ENCODE measurements at places on chromosomes 11 and 22. TPM values are rescaled to one million over a fixed set of nuclear protein-coding genes. Genes with fewer than 3 reads are reported as not detected.

DNA sequence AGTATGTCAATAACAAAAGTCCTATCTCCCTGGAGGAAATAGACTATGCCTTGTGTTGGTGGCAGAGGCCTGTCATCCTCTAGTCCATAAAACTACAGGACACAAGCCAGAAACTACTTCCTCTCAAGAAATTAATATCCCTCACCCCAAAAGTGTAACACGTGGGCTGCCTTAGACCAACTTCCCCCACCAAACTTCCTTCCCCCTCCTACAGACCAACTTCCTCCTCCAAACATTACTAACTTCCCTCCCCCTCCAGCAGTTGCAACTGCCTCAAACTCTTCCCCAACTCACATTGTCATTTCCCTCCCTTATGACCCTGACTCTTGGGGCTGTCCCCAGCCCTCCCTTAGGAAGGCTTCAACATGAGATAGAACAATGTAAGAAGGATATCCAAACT, 6.3 kb downstream of the OR52K2 start:
- DNase-seq = no peak

- DNase-seq = no peak
Observed at GRCh38 chr11:121441521-121441920, 10.6 kb upstream of the SORL1 start.

GRCh38 chr11:42055606-42056005, 596.2 kb upstream of the LRRC4C start:
- no peak for DNase-seq

DNA sequence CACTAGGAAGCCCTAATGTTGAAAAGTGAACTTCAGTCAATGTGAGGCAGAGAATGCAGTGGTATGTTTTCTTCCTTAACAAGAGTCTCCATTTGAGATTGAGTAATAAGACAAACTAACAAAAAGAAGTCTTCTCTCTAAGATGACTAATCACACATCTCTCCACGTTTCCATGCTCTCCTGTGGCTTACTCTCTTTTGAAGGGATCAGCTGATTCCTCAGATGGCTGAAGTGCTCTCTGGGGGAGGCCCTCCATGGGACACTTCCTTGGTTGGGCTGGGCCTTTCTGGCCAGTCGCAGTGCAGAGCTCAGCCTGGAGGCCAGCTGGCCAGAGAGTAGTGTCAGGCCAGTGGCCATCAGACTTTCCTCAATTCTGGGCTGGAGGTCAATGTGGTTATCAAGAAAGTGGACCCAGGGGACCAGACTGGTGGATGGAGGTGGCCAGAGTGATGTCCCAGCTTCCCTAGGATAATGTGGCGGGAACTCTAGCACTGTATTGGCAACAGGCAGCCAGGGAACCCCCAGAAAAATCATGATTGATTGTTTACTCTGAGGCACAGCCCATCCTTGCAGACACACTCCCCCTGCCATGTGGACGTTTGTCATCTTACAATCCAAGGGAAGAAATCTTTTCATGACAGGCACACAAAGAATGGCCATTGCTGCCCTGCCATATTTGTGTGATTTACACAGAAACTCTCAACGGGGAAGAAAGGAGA, 14.5 kb downstream of the CSRP3 start:
- no peak for DNase-seq

- DNase-seq = no peak
Observed at GRCh38 chr11:63660972-63661371, 10.2 kb downstream of the ATL3 start.

DNA sequence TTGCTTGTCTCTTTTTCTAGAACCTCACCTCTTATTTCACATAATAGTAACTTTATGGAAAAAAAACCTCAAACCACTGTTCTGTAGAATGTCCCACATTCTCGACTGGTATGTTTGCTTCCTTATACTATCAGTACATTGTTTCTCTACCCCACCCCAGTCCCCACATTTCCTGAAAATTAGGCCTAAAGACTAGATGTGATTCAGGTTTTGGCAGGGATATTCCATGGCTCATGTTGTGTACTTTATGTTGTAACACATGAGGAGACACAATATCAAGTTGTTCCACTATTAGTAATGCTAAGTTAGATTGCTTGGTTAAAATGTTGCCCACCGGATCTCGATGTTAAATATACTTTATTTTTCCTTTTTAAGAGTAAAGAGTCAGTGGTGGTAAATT, 34.7 kb downstream of the DDIAS start:
- DNase-seq = no peak

GRCh38 chr11:122177238-122177637, 61.2 kb upstream of the BLID start:
- DNase-seq = no peak

DNA sequence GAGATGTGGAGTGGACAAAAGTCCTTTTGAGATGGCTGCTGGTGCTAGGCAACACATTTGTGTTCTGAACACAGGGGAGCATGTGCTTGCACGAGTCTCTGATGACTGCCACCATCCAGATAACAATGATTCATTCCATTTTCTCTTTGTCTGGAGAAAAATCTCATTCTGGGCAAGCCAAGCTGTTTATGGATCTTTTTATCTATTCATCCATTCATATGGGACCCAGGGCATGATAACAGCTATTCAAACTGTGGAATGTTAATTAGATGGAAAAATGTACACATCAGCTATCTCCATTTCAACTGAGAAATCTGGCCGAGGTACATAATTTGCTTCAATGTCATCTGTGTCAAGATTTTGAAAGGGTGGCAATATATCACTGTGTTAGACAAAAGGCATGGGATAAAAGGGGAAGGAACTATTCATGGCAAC, 117.5 kb upstream of the ZBED5 start:
- no peak for DNase-seq

DNA sequence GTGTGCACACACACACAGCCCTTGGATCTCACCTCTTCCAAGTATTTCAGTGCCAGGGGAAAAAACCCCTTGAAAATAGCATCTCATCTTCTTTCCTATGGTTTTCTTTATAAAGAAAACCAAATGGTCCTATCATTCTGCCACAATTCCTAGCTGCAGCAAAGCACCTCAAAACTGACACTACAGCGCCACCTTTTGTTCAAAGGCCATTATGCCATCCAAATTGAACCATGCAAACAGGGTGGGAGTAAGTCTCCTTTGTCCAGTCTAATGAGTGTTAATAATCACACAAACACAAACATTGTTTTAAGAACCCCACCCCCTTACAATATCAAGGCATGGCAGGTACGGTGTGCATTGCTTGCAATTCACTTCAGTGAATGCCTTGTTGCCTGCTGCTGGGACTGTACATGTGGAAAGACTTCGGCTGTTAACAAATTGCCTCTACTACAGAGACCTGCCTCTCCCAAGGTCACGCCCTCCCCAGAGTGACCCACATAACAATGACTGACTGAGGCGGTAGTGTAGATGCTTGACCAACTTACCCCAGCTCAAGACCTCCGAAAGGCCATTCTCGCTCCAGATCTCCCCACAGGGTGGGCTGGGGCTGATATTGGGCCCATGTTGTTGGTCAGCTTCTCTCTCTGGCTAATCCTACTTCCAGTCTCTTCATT, 31.7 kb downstream of the FAM181B start:
- no peak for DNase-seq

DNA sequence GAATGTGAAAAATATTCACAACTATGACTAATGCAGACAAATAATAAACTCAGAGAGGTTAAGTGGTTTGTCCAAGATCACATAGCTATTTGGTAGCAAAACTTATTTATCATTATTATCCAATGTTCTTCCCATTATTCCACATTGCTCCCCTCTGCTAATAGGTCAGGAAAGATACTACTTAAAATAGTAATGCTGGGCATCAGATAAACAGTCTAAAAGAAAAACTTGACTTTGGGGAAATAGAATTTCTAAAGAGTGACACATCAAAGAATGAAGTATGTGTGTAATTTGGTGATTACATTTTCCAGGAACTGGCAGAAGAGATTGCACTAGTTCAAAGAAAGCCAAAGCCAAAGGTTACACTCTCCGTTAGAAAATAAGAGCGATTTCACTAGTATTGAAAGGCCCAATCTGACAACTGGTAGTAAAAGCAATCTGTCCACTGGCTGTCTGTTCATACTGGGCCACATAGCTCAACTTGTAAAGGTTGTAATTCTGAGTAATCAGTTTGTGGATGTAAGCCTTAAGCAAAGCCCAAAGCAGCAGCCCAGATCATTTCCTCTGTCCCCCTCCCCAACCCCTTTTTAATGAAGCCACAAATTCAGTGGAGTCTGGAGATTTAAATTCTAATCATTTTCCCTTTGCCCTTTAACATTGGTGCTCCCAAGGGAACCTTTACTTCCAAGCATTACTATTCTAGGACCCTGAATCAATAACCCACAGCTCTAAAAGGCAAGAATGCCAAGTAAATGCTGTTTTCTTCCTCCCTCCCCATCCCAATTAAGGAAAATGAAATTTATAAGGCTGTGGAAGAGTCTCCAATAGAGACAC, 283.5 kb downstream of the TTC28 start:
- peak; percentile 13 for DNase-seq

GRCh38 chr11:68956142-68956541, 24.6 kb downstream of the MRGPRD start:
- DNase-seq = no peak

GRCh38 chr11:12810568-12810894, 136.3 kb downstream of the TEAD1 start:
- peak; percentile 71 for DNase-seq

- no peak for DNase-seq
Observed at GRCh38 chr11:47969401-47969800, 11.0 kb upstream of the PTPRJ start.

GRCh38 chr11:43532041-43532440, 148.5 kb upstream of the HSD17B12 start:
- no peak for DNase-seq

DNA sequence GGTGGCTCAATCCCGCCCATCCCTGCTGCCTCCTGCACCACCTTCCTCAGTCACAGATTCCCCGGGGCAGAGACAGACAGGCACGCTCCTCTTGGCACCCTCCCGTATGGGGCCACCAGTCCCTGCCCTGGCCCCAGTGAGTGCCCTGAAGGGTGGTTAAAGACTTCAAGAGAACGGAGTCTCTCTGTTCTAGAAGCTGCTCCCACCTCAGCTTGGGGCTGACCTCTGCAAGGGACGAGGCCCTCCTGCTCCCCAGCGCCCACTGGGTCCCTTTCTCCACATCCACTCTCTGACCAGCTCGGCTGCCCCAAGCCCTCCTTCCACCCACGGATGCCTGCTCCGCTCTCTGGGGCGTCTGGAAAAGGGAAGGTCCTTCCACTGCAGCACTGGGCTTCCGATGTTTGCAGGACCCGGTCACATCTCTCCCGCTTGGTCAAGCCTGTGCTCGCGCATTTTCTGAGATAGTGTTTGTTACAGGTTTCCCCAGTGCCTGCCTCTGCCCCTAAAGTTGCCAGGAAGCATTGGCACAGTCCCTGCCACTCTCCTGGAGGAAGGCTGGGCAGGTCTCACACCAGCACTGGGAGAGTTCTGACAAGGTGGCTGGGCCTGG, 1487.9 kb downstream of the TBC1D22A start:
- no peak for DNase-seq

DNA sequence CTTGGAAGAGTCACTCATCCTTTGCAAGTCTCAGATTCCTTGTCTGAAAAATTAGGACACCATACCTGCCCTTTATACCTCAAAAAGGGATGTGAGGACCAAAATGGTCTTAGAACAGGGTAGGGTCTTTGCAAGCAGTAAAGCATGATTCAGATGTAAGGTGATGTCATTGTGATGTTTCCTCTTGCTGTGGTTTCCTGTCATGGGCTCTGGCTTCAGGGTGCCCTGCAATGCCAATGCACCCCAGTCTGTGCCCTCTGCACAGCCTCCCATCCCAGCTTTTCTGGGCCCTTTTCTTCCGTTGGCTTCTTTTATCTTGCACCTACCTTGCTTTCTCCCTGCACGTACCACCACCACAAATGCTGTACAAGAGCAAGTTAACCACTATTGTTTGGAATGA, 87.8 kb upstream of the NNMT start:
- DNase-seq = no peak

DNA sequence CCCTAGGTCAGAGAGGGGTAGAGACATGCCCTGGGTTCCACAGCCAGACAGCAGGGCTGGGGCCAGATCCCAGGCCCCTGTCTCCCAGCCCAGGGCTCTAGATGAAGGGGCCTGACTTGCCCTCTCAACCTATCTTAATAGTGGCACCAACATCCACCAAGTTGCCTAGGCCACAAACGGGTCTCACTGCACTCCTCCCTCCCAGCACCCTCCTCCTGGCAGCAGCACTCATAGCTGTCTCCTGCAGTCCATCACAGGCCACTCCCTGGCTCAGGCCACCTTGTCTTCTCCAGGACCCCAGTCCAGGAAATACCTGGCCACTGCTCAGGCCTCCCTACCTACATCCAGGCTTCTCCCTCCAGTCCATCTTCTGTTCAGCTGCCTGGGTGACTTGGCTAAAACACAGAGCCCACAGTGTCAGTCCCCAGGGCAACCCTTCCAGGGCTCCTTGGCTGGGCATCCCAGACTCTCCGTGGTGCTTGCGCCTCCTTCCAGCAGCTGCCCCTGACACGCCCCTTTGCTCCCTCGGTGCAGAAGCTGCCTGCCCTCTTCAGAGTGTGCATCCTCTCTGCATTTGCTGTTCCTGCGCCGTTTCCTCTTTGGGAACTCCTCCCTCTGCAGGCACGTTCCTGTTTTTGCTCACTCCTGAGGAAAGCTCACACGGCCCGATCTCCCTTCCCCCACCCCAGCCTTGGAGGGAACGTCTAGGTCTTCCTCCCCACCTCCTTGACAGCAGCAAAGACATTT, 40.5 kb downstream of the LRRC32 start:
- no peak for DNase-seq

- no peak for DNase-seq
Observed at GRCh38 chr11:230431-230830, 5.7 kb downstream of the SIRT3 start.

- DNase-seq = no peak
Observed at GRCh38 chr22:17665854-17666253, 27.3 kb downstream of the BCL2L13 start.

DNA sequence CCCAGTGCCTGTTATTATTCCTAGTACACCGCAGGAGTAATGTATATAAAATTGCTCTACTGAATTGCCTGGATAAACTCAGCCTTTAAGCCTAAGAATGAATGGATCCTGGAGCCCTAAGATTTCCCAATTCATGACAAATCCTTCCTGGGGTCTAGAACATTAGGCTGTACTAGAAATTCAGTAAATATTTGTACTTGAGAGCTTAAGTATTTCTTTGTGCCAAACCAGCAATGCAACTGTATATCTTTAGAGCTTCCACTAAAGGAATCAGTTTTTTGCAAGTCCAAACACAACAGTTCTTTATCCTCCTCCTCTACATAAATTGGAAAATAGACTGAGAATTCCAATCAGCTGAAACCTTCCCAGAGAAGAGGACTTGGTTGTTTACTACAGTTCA, 65.6 kb downstream of the FAM168A start:
- no peak for DNase-seq

GRCh38 chr11:115452241-115452640, 52.0 kb downstream of the CADM1 start:
- no peak for DNase-seq

- DNase-seq = no peak
Observed at GRCh38 chr11:67586568-67587250, 3.1 kb downstream of the GSTP1 start.

GRCh38 chr11:134250246-134250645, 2.9 kb downstream of the THYN1 start:
- DNase-seq = no peak

The TRIM51 gene
- total RNA-seq = not detected

The PHF21A gene
- total RNA-seq = 79.2 TPM

The PCNX3 gene
- 21.0 TPM for total RNA-seq

The APOA1 gene
- total RNA-seq = not detected

The RAB36 gene
- total RNA-seq = not detected

The IGLL1 gene
- total RNA-seq = not detected

The CSF2RB gene
- not detected for total RNA-seq

The FHIP1B gene
- total RNA-seq = 9.2 TPM

The PITPNB gene
- 27.7 TPM for total RNA-seq

The OR52H1 gene
- total RNA-seq = not detected

The GLYATL2 gene
- not detected for total RNA-seq

The CARD18 gene
- not detected for total RNA-seq

The CRYBB3 gene
- total RNA-seq = not detected

The FLRT1 gene
- total RNA-seq = not detected

Measured in MG63 (cell line).